ENCODE measurements at places on chromosomes 16 and 17. TPM values are rescaled to one million over a fixed set of nuclear protein-coding genes. Genes with fewer than 3 reads are reported as not detected.

DNA sequence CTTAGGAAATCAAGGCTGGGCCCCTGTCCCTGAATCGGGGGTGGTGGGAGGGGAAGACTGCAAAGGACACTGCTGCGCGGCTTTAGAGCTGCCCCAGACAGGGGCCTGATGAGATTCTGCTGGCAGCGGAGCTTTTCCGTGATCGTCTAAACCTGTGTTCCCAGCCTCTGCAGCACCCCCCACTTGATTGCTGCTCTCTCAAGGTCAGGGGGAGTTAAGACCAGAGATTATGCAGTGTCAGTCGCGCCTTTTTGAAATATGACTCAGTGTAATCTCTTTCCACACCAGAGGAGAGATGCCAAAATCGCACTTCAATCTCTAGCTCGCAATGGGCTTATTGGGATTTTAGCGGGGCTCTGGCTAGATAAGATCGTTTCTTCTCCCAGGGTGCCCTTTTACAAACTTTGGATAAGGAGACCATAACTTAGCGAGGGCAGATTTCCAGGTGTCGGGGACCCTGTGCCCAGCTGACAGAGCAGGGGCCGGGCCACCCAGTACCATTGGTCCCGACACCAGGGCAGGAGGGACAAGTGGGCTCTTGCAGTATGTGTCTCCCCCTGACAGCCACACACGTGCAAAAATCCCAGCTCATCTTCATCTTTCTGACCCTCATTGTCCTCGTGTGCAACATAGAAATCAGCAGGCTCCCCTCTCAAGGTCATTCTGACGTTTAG, 87.0 kb downstream of the IRX3 start:
- no peak for DNase-seq

- no peak for DNase-seq
Observed at GRCh38 chr16:73212431-73212830, 164.5 kb upstream of the ZFHX3 start.

Gene MXRA7
- 24.6 TPM for total RNA-seq

Gene KRTAP1-1
- not detected for total RNA-seq

- DNase-seq: no peak
Observed at GRCh38 chr16:31182391-31182790, 2.5 kb downstream of the FUS start.
